ENCODE measurements at places on chromosomes 4 and X.

DNA sequence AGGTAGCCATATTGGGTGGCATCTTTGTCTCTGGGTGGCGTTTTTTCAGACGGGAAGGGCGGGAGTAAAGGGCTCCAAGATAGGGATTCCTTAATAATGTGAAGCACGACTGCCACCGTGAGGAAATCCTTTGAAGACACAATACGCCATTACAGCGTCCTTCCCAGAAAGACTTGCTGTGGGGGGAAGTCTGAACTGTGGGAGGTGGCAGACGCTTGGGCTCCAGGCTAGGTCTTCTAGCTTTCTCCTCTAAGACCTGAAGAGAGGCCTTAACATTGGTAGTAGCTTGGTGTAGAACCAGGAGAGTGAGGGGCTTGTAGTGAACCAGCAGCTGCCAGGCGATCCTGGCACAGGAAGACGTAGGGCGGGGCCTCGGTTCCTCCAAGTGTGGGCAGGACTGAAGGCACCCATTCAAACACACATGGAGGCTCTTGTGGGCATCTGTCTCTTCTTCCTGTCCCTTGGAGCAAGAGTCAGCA is 197.3 kb downstream of the OR13H1 start:
- no peak for DNase-seq

GRCh38 chrX:46597771-46598170 is 24.2 kb downstream of the CHST7 start:
- no peak for DNase-seq

GRCh38 chr4:94515365-94515764 is 63.6 kb downstream of the PDLIM5 start:
- DNase-seq, result no peak

- no peak for DNase-seq
Measured at GRCh38 chrX:154419688-154420401, 8.5 kb downstream of the TAFAZZIN start.

- DNase-seq, result peak; percentile 17
Measured at GRCh38 chr4:113825272-113825671, 63.7 kb upstream of the CAMK2D start.

DNA sequence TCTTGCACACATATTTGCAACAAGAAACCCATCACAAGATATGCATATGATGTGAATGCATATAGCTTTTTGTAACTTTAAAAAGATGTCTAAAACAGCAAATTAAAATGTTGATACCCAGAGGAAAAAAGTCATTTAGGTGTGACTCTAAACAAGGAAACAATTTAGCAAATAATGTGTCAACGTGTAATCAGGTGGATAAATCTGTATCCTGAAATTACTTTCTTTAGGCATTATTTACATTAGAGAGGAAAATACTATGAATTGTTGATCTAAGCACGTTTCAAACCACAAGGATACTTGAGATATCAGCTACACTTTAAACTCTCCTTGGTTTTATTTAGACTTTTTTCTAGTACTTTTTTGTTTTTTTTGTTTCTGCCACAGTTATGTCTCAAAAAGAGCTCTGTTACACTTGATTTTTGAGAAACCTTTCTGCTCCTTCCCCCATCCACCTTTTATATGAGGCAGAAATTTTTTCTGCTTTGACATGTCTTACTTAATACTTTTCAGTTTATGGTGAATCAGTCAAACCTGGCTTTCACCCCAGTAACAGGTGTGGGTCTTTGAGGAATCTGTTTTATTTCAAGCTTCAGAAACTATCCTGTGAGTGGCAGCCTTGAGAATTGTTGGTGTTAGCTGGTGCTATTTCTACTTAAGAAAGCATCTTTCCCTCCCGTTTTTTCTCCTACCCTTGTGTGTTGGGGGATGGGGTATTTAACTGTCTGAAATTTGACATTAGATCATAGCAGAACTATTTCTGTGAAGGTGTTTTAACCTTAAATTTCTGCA is 1.9 kb downstream of the NPNT start:
- no peak for DNase-seq

GRCh38 chrX:133575501-133576136 is 160.3 kb upstream of the GPC4 start:
- DNase-seq, result no peak

DNA sequence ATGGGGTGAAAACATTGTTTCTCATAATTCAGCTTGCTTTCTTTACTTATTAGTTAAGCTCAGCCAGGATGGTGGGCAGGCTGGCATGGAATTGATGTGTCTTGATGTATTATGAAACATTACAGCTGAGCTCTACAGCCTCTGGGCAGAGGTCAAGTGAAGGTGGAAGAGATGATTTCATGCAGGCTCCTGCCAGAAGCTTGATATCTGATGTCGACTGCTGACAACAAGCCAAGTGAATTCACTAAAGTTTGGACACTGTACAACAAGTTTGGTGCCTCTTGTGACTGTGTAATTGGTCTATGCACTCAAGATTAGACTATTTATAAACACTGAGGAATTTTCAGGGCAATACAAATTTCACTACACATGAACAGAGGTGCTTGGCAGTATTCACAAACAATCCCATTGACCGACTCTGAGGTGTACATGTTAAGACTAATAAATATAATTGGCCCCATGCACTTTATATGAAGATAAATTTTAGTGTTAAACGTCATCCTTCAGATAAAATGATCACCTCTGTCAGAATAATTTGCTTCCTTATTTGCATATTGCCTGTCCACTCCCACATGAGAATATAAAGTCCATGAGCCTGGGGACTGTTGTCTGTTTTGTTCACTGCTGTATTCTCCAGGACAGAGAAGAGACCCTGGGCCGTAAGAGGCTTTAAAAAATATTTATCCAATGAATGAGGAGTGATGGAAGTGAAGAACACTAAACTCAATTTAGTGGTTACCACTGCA is 612.2 kb downstream of the IQCM start:
- DNase-seq, result no peak

DNA sequence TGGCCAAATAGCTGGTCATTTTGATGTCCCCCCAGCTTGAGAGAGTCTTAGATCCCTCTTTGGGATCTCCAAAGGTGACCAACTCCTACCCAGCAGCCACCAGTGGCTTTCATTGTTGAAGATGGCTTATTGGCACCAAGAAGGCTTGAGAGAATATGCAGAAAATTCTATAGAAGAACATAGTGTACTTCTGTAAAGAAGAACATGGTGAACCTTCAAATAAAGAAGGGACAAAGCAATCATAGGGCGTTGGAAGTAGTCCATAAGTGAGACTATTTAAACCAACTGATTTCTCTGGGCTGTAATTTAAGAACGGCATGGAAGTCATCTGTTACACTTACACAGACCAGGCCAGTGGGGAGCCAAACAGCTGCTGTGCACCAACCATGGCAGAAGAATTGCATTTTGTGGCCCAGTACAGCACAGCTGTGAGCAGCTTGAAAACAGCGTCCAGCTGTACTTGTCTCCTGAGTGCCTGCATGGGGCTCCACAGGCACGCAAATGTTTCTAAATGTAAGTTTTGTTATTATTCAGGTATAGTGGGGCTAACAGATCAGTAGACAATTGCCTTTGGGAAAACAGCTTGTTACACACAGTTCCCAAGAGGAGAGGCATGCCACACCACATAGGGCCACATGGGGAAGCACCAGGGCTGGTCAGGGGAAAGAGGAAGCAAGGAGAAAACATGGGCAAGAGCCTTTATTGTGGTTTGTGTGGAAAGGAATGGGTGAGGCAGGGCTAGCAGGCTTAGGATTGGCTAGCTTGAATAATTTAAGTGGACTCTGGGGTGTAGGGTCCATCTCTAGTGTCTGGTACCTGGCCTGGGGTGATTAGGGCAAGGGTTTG is 125.0 kb downstream of the ARHGAP6 start:
- no peak for DNase-seq

DNA sequence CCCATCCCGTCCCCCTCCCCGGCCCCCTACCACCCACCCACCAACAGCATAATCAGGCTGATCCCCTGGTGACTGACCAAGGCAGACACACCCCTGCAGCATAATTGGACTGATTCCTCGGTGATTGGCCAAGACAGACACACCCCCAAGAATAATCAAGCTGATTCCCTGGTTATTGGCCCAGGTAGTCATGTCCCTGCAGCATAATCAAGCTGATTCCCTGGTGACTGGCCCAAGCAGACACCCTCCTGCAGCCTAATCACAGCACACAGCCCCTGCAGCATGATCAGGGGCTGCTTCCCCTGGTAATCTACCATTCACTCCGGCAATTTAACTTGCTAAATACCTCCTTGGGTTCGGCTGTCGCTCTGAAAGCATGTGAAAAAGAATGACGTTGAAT is 47.5 kb upstream of the STS start:
- no peak for DNase-seq

GRCh38 chrX:152412105-152412504 is 39.0 kb downstream of the GABRA3 start:
- no peak for DNase-seq

DNA sequence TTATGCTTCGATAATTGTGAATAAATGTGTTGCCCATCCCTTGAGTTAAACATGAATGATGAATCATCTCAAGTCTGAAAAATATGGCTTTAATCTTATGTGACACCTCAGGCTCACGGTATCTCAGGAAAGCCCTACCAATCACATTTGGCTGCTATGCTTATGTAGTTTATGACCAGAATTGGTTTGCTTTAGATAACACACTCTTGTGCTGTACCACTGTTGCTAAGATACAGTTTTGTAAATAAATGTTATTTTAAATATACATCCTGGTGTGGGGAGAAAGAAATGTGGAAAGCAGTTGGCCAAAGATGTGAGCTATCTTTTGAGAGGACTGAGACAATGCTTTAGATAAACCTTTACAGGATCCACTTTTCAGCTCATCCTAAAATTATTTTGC is 63.2 kb downstream of the NPY1R start:
- DNase-seq, result no peak

GRCh38 chrX:31269914-31270313 is 198.1 kb upstream of the FTHL17 start:
- no peak for DNase-seq

GRCh38 chrX:46381630-46382029 is 163.6 kb downstream of the ZNF674 start:
- DNase-seq, result no peak

DNA sequence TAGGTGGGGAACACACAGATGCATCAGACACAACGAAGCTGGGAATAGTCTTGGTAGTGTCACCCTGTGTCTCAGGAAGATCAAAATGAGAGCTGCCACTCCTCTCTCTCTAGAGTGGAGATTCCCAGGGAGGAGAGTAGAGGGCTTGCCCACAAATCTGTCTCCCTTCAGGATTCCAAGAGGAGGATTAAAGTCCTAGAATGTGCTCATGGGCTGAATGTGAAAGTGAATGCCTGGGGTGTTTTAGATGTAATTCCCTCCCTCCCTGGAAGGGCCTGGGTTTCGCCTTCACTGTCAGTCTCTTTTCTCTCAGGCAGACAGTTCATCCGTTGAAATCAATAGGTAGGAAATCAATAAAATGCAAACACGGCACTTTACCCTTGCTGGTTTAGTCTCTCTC is 282.6 kb upstream of the PPARGC1A start:
- no peak for DNase-seq

- DNase-seq, result no peak
Measured at GRCh38 chr4:188194421-188194820, 55.2 kb downstream of the TRIML1 start.

GRCh38 chr4:33296876-33297455 is 2576.8 kb downstream of the PCDH7 start:
- no peak for DNase-seq

- DNase-seq, result no peak
Measured at GRCh38 chr4:145635117-145635516, 15.9 kb downstream of the MMAA start.

GRCh38 chr4:186368281-186368680 is 102.3 kb downstream of the F11 start:
- no peak for DNase-seq

DNA sequence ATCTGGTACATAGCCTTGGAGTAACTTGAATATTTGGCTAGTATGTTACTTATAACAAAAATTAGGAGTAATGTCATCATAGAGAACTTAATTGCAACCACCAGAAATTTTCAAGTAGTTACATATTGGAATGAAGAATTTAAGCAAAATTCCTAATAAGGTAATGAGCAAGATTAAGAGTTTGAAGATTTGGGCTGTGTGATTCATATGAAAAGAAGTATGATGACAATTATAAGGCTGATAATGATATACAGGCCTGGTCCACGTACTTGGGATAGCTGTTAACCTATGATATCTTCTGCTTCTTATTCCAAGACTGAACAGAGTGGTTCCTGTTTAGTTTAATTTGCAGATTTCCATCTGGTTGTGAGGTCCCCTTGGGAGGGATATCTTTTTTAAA is 463.9 kb downstream of the RAPGEF2 start:
- DNase-seq, result no peak

DNA sequence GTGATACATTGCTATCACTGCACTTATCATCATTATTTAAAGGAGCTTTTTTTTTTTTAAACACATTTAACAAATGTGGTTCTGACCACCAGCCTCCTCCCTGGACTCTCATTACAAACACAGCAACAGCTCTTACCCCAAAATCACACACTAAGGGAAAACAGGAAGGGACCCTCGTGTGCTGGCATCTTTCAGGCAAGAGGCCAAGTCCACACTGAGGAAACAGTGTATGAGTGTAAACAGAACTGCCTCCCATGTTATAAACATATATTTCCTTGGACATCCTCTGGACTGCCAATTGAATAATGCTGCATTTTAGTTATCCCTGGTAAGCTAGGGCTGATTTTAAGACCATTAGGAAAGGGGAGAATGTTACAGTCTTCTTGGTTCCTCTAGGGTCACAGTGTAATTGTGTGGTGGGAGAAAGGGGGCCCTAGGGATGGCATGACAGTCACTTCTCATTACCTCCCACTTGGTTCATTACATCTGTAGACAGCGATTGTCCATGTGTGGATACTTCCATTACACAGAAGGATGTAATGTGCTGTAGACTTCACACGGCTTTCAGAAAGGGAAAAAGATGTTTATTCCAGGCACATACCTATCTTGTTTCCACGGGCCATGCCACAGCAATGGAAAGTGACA is 244.6 kb upstream of the TET2 start:
- DNase-seq, result no peak

DNA sequence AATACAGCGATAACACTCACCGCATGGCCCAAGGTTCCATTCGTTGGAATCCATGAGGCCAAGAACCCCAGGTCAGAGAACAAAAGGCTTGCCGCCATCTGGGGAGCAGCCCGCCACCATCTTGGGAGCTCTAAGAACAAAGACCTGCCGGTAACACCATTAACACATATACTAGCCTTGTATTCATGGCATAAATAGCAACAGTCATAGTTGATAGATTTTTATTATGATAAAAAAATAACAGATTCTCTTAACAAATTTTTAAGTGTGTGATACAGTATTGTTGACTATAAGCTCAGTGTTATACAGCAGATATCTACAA is 309.4 kb downstream of the GLUD2 start:
- DNase-seq, result no peak
